ENCODE measurements at places on chromosomes 12 and 14. TPM values are rescaled to one million over a fixed set of nuclear protein-coding genes. Genes with fewer than 3 reads are reported as not detected.

The CDCA3 gene
- 3.5 TPM for total RNA-seq

The COA8 gene
- 17.7 TPM for total RNA-seq

The CSRP2 gene
- total RNA-seq, result 19.0 TPM

The SLC7A7 gene
- total RNA-seq, result 3.4 TPM

The LHX5 gene
- not detected for total RNA-seq

The RASSF9 gene
- total RNA-seq, result 3.9 TPM

The FSCB gene
- not detected for total RNA-seq

The DLGAP5 gene
- total RNA-seq, result 10.2 TPM

The AQP2 gene
- total RNA-seq, result not detected

The CNPY2 gene
- 100 TPM for total RNA-seq

The PLEKHA5 gene
- total RNA-seq, result 23.2 TPM

The MMP19 gene
- total RNA-seq, result 16.2 TPM

Measured in smooth muscle cell of the pulmonary artery (primary cell).